ENCODE measurements at places on chromosomes 4 and X.

- no peak for DNase-seq
Observed at GRCh38 chr4:17490575-17491059, 21.3 kb downstream of the QDPR start.

DNA sequence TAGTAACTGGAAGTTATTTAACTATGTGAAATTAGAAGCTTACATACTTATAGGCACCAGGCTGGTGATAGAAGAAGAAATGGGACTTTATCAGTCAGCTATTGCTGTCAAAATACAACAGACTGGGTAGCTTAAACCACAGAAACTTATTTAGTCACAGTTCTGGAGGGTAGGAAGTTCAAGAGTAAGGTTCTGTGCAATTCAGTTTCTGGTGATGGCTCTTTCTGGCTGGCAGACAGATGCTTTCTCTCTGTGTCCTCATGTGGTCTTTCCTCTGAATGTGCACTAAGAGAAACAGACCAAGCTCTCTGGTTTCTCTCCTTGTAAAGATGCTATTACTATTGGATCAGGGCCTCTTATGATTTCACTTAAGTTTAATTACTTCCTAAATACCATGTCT lies 92.1 kb upstream of the ANKRD50 start:
- DNase-seq: no peak

GRCh38 chrX:37076983-37077382 lies 68.8 kb downstream of the FAM47C start:
- no peak for DNase-seq

GRCh38 chrX:44314259-44314734 lies 29.2 kb downstream of the EFHC2 start:
- no peak for DNase-seq

DNA sequence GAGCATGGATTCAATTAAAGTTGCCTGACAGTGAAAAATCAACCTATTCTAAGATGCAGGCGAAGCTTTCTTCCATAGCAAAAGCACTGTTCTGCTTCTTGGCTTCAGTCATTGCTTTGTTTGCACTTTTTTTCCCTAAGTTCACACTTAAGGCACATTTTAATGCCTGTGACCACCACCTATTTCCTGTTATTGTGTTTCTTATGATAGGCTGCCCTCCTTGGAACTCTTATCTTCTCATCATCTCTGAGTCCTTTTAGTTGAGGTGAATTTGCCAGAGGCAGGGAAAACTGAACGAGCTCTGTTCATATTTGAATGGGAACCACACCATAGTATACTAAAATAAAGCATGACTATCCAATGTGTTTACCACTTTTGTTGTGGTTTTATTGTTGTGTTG lies 119.8 kb downstream of the SPCS3 start:
- DNase-seq: no peak

DNA sequence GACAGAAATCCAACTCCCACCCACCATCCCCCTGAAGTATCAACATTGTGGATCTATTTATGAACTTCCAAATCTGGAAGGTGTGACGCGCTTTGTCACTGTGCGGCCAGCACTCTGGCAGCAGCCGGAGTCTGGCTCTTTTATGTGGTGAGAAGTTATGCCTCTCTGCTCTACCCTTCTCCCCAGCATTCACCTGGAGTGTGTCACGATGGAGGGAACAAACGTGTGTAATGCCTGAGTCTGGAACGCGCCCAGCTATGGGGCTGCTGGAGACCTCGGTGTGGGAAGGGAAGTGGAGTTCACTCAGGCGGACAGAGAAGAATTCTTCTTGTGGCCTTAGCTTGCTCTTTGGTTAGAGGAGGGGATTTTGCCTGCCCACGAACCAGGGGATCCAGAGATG lies 222.1 kb upstream of the RPL34 start:
- DNase-seq: no peak

DNA sequence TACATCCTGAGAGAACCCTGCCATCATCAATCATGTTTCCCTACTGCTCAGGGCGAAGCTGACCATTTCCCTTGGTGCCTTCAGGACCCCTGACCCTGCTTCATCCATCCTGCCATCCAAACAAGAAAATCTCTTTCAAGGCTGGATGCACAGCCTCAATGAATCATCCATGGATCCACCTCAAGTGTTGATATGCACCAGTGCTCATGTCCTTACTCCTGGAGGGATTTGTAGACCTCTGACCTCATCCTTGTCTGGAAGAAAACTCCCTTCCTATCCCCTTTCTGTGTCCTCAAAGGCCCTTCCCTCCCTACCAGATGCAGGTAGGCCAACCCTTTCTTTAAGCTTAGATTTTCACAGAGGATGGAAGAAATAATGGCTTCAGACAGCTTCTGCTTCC lies 24.6 kb downstream of the BEX3 start:
- no peak for DNase-seq

- DNase-seq: no peak
Observed at GRCh38 chr4:88819818-88820697, 122.4 kb upstream of the NAP1L5 start.

- DNase-seq: no peak
Observed at GRCh38 chr4:7344636-7345155, 90.0 kb downstream of the PSAPL1 start.

- DNase-seq: no peak
Observed at GRCh38 chr4:11741190-11741652, 312.5 kb upstream of the HS3ST1 start.

GRCh38 chrX:153244767-153245166 lies 65.7 kb downstream of the MAGEA1 start:
- DNase-seq: no peak

- DNase-seq: no peak
Observed at GRCh38 chr4:5162909-5163508, 111.7 kb downstream of the STK32B start.

Data from effector CD8-positive, alpha-beta T cell (primary cell).